H7 (cell line): ENCODE measurements at places on chromosomes 5 and 9. TPM values are rescaled to one million over a fixed set of nuclear protein-coding genes. Genes with fewer than 3 reads are reported as not detected.

DNA sequence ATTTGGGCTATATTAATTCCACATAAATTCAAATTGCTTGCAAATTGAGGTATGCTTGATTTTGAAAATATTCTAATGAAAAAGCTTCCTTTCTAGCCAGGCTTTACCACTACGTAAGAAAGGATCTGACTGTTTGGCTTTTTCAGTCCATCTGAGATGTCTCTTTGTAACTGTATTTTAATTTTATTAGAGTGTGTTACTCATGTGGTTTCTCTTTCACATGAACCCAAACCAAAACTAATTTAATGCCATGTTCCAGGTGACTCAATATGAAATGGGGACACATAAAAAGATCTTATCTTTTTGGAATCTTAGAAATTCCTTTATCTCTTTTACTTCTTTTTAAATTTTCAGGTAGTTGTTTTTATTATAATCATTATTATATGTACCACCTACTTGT, 85.3 kb downstream of the NFIB start:
- DNase-seq, result no peak

DNA sequence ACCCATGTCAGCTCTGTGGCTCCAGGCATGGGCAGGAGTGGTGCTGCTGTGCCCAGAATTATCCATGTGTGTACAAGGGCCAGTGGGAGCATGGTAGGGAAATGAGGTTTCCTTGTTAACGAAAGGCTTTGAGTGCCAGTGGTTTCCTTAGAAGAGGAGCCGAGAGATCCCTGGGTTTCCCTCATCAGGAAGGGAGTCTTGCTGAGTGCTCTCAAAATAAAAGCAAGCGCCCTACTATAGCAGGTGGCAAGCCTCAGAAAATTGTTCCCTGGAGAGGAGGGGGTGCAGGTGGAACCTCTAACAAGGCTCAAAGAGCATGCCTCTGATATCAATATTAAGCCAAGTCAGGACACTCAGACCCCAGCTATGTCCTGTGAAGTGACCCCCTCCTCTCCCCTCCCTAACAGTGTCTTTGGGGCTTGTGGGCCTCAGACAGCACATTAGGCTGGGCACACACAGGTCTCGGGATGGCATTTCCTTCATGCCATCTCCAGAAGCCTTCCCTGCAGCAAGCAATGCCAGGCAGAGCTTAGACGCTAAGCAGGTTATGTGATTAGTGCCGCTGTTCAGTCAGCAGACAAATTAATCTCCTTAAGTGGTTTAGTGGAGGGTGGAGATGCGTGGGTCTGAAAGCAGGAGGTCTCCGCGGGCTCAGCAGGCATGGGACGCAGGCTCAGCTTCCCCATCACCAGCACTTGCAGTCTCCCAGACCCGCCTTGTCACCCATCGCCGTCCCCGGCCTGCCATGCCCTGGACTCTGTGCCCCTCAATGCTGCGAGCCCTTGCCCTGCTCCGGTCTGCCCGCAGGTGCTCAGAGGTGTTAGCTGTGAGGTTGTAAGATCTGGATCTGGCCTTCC, 60.0 kb upstream of the RARS1 start:
- no peak for DNase-seq

- no peak for DNase-seq
Observed at GRCh38 chr5:50292735-50293394, 148.2 kb downstream of the EMB start.

DNA sequence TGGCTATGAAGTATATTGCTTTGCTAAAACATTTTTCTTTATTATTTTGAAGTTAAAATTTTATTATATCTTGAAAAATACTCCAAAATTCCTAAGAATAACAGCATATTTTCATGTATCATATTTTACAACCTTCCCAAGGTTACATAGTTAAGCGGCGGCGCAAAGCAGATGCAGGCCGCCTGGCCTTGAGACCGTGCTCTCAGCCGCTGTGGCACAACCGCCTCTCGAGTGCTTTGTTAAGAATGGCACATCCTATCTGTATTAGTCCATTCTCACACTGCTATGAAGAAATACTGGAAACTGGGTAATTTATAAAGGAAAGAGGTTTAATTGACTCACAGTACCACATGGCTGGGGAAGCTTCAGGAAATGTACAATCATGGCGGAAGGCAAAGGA, 228.8 kb downstream of the ARRDC3 start:
- DNase-seq, result no peak

- DNase-seq, result no peak
Observed at GRCh38 chr5:54217826-54218503, 92.4 kb downstream of the ARL15 start.

GRCh38 chr9:125995706-125996105, 248.5 kb downstream of the PBX3 start:
- DNase-seq, result no peak

- peak; percentile 69 for DNase-seq
Observed at GRCh38 chr5:168365581-168366081, 74.2 kb downstream of the WWC1 start.

GRCh38 chr5:33440482-33441240, at the start of gene TARS1:
TSS of gene TARS1 (plus strand) at chr5:33440965. CDS start at chr5:33441087, 122 bp downstream.
- peak; percentile 94 for DNase-seq

GRCh38 chr5:95899829-95900228, 61.8 kb downstream of the ELL2 start:
- no peak for DNase-seq

DNA sequence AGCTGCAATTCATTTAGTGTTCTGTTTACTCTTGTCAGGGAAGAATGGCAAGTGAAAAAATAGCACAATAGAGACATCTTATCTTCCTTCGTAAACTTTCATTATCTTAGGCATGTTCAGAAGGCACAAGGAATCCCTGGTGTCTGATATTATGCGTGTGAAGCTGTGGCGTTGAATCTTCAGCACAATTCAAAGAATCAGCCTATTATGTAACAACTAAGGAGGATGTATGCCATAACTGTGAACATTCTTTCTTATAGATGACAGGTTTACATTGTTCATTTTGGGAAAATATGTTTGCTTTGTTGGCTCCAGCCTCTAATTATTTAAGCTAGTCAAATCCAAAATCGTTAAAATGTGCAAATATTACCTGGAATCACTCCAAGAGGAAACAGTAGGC, 446.1 kb downstream of the ANXA1 start:
- no peak for DNase-seq

GRCh38 chr5:25754895-25755294, 1110.1 kb upstream of the CDH10 start:
- DNase-seq, result no peak

GRCh38 chr5:148759101-148759500, 67.3 kb upstream of the ADRB2 start:
- no peak for DNase-seq

GRCh38 chr5:10858945-10859344, 97.9 kb upstream of the DAP start:
- no peak for DNase-seq

DNA sequence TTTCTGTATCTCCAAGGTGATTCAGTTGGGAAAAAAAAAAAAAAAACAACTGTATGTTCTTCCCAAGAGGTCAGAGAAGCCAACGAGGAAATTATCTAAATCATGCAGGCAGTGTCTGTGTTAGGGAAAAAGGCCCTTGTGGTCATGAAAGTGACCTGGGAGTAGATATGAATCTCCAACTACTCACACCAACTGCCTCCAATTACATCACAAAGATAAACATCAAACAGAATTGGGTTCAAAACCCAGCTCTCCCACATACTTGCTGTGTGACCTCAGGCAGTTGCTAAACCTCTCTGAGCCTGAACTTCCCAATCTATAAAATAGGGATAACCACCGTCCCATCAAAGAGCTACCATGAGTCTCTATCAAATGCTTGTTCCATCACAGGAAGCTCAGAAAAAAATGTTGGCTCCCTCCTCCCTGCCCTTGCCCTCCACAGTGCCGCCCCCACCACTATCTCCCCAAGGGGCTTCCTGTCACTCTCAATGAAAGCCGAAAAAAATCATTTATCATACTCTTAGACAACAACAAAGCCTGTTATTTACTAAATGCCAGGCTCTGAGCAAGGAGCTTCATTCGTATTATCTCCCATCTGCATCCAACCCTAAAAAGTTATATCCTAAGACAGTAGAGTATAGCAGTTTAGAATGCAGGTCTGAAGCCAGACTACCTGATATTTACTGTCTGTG, 42.9 kb downstream of the CDK5RAP2 start:
- no peak for DNase-seq

- DNase-seq, result peak; percentile 9
Observed at GRCh38 chr5:112109331-112110007, 309.6 kb downstream of the EPB41L4A start.

GRCh38 chr9:33430942-33431341, 16.5 kb downstream of the AQP3 start:
- no peak for DNase-seq

- no peak for DNase-seq
Observed at GRCh38 chr9:137056739-137057415, 3.0 kb upstream of the ENTPD2 start.

DNA sequence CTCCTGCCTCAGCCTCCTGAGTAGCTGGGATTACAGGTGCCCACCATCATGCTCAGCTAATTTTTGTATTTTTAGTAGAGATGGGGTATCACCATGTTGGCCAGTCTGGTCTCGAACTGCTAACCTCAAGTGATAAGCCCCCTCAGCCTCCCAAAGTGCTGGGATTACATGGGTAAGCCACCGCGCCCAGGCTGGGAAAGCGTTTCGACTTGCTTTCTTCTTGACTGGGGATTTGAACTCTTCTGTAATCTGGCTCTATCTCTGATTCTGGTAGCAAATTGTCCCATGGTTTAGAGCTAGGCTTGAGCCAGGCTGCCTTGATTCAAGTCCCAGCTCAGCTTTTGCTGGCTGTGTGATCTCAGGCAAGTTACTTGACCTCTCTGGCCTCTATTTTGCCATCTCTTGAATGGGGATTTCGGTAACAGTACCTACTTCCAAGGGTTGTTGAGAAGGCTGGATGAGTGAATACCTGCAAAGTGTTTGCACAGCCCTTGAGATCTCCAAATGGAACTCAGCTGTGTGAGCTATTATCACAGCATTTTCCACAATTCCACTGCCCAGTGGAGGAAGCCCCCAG, 20.5 kb upstream of the MVB12B start:
- DNase-seq, result no peak

DNA sequence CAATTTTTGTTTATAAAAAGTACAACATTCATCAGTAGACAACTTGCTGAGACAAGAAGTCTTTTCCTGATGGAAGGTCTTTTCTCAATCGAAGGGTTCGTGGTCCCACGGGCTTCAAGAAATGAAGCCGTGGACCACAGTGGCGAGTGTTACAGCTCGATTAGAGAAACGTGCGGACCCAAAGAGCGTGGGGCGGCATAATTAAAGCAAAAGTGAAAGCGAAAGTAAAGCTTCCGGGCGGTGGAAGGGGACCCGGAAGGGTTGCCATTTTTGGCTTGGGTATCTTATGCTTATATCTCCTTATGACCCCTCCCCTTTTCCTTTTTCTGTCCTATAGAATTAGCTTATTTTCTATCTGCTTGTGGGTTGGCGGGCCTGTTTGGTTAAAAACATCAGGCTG, 2309.4 kb upstream of the ACO1 start:
- DNase-seq, result no peak

GRCh38 chr9:84916769-84917168, 247.2 kb downstream of the NTRK2 start:
- DNase-seq, result no peak

GRCh38 chr5:95923918-95924544, 37.6 kb downstream of the ELL2 start:
- DNase-seq, result no peak

GRCh38 chr5:90563108-90563507, 4.5 kb downstream of the ADGRV1 start:
- no peak for DNase-seq

BRINP1 gene
- 14.4 and 15.7 TPM in 2 replicates for total RNA-seq

CENPK gene
- total RNA-seq, result 31.2 and 42.4 TPM in 2 replicates

ANP32B gene
- total RNA-seq, result 6.7 and 10.6 TPM in 2 replicates

LCN2 gene
- total RNA-seq, result 1.4 TPM in 1 of 2 replicates, not detected in the other

TRIP13 gene
- total RNA-seq, result 60.3 and 63.0 TPM in 2 replicates

ZNF483 gene
- 50.3 and 62.9 TPM in 2 replicates for total RNA-seq

GADD45G gene
- total RNA-seq, result 3.7 and 7.5 TPM in 2 replicates

SHISAL2B gene
- total RNA-seq, result 15.4 and 22.5 TPM in 2 replicates

CLIC3 gene
- not detected in 2 replicates for total RNA-seq

LCN15 gene
- 0.18 TPM in 1 of 2 replicates, not detected in the other for total RNA-seq

SPINK13 gene
- total RNA-seq, result not detected in 2 replicates

ADCY2 gene
- total RNA-seq, result 17.3 and 30.0 TPM in 2 replicates

SLC36A3 gene
- total RNA-seq, result not detected in 2 replicates

RICTOR gene
- total RNA-seq, result 11.2 and 22.2 TPM in 2 replicates

EIF4EBP3 gene
- total RNA-seq, result 0.28 and 2.2 TPM in 2 replicates
